ENCODE measurements at places on chromosomes 6 and 20.

- no peak for DNase-seq
Observed at GRCh38 chr6:167113935-167114910, 8.7 kb upstream of the CCR6 start.

- DNase-seq, result no peak
Observed at GRCh38 chr6:154367839-154368695, 11.5 kb upstream of the IPCEF1 start.

DNA sequence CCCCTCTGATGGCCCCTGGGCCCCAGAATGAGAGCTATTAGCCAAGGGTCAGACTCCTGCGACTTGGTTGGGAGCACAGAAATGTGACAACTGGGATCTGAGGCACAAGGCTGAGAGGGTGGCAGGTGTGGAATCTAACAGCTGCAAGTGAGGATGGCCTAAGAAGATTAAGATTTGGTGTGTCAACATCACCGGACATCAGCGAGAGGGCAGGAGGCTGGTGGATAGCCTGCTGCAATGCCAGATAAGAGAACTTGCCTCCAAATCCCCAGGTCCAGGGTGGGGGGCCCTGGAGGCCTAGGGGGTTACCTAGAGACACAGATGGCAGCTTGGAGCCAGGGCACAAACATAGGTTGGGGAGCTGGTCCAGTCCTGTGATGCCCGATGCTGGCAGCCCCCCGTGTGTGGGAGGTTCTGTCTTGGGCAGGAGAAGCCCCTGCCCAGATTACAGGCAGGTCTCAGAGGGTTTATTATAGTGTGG, 155.8 kb downstream of the GRM4 start:
- no peak for DNase-seq

- peak; percentile 61 for DNase-seq
Observed at GRCh38 chr6:110201151-110201884, 21.1 kb downstream of the CDC40 start.

DNA sequence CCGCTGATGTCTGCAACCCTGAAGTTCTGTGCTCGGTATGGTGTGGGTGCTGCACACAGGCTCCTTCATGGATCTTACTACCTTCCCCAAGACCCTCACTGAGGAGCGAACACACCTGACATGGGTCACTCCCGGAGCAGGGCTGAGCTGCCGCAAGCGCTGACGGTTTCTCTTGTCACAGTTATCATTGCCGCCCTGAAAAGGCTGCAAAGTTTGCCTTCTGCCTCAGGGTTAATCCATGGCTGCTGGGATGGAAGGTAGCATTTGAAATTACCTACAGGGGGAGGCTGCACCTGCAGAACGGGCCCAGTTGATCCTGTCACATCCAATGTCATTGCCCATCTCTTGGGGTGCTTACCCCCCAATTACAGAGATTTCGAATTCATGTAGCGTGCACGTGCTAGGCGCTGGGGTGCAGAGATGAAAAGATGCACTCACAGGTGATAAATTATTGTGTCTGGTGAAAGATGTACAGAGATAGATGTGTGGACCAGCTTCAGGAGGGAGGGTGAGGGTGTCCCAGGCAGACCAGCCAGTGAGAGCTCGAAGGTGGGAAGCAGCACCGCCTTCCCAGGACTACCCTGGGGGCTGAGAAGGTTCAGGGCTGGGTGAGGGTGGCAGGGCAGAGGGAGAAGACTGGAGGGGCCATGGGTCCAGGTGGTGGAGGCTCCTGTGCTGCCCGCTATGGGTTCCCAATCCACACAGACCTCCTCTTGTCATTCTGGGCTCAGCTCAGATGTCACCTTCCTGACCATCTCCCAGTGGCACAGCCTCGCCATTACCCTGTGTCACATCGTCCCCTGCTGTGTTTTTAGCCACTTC, 120.1 kb downstream of the SYCP2 start:
- DNase-seq, result no peak

DNA sequence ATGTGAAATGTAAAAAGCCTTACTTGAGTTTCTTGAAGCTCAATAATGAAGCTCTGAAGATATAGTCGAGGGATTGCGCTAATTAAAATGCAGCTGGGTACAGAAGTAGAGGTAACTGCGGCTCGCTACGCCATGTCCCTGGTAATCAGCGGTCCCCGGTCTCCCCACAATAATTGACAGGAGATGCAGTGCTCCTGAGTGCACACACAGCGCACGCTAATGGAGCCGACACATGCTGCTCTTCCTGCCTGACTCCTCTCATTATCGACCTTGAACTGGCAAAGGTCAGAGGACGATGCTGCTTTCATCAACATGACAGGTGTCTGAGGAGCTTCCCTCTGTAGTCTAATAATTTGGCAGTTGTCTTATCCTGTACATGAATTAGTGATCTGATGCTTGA, 365.9 kb downstream of the RNF144B start:
- no peak for DNase-seq

GRCh38 chr20:19750907-19751636, 7.0 kb upstream of the RIN2 start:
- DNase-seq, result peak; percentile 35

- DNase-seq, result peak; percentile 17
Observed at GRCh38 chr6:157561929-157562810, 181.2 kb downstream of the ZDHHC14 start.

DNA sequence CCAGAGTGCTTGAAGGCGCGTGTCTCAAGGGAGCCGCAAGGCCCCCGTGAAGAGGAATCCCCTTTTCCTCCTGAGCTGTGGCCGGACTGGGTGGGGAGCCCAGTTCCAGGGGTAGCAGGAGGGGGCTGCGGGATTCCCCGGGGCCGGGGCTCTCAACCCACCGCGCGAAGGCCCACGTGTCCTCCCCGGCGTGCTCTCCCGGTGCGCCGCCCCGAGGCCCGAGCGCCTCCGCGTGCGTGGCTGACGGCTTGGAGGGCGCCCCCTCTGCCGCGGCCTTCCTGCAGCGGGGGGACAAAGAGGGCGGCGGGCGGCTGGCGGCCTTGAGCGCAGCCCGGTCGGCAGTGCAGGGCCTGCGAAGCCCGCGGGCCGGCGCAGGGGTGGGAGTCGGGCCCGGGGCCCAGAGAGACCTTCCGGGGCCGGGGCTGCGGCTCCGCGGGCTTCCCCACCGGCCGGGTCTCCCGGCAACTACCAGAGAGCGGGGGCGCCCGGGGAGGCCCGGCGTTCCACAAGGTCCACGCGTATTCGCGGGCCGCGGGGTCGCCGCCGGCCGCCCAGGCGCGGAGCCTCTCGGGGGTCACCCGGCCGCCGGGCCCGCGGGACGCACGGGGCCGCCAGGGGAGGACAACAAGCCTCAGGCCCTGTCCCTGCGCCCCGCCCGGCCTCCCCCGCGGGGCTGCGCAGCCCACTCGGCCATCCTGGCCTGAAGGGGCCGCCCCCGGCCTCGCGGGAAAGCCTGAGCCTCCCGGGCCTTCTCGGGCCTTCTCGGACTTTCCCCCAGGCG, at the start of gene FAM217A:
FAM217A (minus strand) TSS at position 447 of the 781 bp plus-strand sequence. CDS start 1,723 bp downstream, outside the sequence.
- DNase-seq, result peak; percentile 11

GRCh38 chr6:118897386-118897785, 3.4 kb downstream of the ASF1A start:
- no peak for DNase-seq

DNA sequence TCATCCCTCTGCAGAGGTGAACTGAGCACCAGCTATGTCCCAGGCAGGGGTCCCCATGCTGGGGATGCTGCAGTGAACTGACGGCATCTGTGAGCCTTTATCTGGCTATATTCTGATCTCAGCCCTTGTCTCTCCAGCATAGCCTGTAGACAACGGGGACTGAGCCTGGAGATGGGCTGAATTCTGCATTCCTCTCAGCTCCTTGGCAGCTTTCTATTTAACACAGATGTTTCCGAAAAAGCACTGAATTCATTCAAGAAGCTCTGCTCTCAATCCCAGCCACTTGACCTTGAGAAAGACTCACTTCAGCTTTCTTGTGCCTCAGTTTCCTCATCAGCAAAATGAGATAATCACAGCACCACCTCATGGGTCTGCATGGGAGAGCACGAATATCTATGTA, 204.4 kb upstream of the PMEPA1 start:
- no peak for DNase-seq

DNA sequence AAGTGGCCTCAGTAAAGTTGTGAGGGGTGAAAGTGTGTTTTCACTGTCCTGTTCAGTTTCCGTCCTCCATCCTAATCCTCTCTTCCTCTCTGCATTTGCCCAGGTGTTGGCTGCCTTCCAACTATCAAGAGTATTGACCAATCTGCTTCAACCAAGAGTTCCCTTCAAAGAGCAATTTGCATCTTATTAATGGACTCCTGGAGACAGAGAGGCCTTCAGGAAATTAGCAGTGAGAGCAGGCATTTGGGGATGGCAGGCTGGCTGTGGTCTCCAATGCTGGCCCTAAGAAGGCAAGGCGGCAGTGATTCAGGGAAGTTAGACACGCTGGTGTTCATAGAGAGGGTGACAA, 77.2 kb downstream of the GPR6 start:
- no peak for DNase-seq

DNA sequence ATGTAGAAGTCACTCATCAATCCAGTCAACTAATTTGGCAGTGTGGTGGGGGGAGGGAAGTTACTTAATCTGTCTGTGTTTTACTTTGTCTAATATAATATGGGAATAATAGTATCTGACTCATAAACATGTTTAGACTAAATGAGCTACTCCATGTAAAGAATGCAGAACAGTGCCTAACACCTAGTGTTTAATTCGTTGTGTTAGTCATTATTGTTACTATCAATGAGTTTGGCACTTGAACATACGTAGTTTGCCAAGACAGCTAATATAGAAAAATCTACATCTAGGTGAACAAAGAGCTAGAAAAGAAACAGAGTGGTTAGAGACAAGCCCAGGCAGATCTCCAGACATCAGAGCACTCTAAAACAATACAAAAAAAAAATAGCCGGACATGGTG, 49.1 kb downstream of the IRAK1BP1 start:
- DNase-seq, result no peak

- DNase-seq, result peak; percentile 10
Observed at GRCh38 chr20:6157345-6157744, 34.5 kb upstream of the FERMT1 start.

DNA sequence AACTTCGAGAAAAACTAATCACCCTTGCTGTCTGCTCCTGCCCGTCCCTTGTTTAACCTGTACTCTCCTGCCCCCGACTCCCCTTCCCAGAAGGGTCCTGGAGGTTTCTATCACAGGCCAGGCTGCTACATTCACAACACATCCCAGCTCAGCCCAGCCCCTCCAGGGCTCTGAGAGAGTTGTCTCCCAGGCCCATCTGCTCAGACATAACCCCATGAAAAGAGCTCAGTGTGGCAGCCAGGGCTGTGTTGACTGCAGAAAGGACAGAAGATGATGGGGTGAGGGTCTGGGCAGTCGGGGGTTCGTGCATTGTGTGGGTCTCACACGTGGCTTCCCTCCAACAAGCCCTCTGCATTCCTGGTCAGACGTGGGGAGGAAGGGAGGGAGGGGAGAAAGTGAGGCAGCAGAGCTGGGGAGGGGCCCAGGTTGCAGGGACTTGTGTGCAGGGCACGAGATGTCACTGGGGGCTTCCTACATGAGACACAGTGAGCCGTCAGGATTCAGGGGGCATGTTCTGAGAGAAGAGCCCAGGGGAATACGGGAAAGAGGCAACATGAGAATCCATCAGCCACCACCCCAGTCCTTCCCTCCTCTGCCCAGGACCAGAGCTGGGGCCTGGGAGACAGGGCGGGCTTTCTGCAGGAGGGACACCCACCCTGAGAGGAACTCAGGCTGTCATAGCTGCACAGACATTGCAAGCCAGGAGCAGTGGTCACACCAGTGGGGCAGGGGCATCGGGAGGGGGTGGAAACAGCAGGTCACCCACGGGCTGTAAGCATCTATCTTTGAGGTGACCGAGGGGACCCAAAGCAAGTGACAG, 372.9 kb downstream of the PREX1 start:
- no peak for DNase-seq

DNA sequence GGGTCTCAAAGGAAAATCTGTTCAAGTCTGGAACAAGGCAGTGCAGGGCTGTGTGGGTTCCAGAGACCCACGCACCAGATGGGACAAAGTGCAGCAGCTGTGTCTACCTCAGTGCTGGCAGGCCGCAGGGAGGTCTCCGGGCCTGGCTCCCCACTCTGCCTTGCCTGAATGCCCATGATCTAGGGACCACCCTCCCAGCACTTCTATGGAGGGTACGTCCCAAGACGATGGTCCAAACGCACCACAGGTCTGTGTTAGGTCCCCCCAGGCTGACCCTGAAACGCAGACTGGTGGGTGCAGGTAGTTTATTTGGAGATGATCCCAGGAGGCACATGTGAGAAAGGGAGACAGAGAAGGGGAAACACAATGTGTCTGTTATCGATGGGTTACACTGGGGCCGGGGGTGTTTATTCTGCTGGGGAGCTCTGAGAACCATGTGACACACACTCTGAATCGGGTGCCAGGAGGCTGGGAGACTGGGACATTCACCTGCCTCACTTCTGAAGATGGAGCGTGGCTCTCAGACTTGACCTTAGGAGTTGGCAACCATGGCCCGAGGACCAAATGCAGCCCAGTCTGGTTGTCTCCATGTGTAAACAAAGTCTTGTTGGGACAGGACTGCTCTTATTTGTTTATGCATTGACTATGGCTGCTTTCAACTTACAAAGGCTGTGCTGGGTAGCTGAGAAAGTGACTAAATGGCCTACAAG, 21.7 kb downstream of the CST9L start:
- no peak for DNase-seq

GRCh38 chr6:24963339-24963738, 27.6 kb upstream of the RIPOR2 start:
- DNase-seq, result no peak

DNA sequence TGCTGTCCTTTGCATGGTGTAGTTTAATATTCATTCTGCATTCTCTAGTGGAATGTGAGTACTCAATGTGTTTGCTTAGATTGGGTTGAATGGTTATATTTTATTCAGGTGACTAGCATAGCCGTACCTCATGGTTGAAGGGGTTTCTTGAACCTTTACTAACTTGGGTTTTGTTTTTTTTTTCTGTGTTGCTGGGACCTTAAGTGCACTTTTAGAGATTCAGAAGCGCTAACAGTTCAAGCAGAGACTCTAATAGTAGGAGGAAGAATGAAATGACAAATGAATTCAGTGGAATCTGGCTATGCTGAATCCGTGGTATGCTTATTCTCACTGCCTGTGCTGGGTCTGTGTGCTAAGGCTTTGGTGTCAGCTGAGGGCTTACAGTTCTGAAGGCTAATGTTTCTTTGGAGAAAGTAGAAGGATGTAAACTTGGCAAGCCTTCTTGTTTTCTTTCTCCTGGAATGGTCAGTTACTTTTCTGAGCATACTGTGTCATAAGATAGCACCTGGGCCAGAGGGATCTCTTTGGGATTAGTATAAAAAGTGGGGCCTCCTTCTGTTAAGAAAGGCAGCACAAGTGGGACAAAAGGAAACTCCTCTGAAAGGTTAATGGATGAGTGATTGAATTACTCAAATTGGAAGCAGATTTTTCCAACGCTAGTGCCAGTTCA, 28.7 kb downstream of the RNF144B start:
- no peak for DNase-seq

GRCh38 chr20:3934624-3935023, 45.4 kb downstream of the PANK2 start:
- peak; percentile 19 for DNase-seq

- DNase-seq, result no peak
Observed at GRCh38 chr20:59040667-59041066, 1.9 kb downstream of the PRELID3B start.

DNA sequence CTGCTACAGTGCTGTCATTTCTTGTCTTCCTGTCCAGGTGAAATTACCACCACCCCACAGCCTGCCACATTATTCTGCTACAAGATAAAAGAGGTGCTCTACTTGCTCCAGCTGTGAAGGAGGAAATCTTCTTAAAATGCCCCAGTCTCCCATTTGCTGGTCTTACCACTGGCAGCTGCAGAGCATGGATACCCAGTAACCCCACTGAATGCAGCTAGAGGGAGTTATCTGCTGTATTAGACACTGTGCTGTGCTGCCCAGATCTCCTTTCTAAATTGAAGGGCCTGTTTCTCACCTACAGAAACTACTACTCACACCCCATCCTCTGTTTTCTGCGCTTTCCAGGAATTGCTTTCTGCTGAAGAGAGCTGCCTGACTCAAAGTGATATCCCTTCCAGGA, 517.8 kb downstream of the PKHD1 start:
- DNase-seq, result no peak

Measured in hematopoietic multipotent progenitor cell treated with erythropoietin and hydrocortisone succinate and interleukin-3 and kit ligand, for 4 days (in vitro differentiated cells).